ENCODE measurements at places on chromosomes 7 and 10.

GRCh38 chr10:47037654-47038425, 126.6 kb downstream of the PTPN20 start:
- DNase-seq = no peak

DNA sequence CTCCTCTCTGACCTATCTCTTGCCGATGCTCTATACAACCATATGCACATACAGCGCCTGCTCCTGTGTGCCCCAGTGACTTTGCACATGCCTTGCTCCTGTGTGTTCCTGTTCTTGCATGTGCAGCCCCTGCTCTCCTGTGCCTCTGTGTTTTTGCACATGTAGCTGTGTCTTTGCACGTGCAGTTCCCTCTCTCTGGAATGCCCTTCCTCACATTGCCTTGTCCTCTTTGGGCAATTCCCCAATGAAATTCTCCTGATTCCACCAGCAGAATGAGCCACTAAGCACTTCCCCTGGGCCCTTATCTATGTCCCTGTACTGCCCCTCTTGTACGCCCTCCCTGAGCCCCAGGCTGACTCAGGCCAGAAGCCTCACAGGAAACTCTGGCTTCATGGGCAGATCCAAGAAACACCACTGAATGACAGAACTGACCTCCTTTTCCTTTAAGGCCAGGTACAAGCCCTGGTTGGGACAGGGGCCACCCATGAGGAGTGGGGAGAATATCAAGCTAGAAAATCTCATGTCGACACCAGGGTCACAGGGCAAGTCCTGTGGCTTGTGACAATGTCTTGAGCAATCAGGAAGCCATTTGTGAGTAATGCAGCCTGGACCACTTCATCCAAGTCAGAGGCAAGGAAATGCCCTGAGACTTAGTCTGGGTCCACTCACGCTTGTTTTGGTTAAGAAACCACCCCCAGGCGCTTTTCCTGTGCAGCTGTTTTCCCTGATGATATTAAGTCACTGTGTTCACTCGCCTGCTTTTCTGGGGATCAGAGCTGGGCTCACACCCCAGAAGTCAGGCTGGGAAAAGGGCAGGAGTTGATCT, 1.9 kb upstream of the ARHGAP22 start:
- DNase-seq = peak; percentile 39

- no peak for DNase-seq
Measured at GRCh38 chr7:154792436-154793055, 210.4 kb downstream of the PAXIP1 start.

- no peak for DNase-seq
Measured at GRCh38 chr10:90893190-90893589, 21.4 kb downstream of the RPP30 start.

GRCh38 chr10:117654105-117654504, 111.6 kb downstream of the EMX2 start:
- DNase-seq = no peak

DNA sequence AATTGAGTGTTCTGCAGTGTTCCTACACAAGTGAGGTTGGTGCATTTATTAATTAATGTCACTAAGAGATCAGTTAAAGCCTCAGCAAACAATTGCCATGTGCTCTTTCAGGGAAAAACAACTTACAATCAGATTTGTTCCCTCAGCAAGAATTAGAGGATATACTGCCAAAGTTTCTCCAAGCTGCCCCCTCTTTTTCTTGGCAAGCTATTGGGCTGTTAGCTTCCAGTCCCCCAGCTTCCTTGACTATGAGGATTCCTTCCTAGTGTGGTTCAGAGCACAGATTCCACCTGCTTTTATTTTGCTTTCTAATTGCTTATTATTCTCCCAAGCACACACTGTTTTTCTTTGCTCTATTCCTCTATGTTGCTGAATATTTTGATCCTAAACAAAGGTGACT, 112.7 kb downstream of the RBM20 start:
- no peak for DNase-seq

DNA sequence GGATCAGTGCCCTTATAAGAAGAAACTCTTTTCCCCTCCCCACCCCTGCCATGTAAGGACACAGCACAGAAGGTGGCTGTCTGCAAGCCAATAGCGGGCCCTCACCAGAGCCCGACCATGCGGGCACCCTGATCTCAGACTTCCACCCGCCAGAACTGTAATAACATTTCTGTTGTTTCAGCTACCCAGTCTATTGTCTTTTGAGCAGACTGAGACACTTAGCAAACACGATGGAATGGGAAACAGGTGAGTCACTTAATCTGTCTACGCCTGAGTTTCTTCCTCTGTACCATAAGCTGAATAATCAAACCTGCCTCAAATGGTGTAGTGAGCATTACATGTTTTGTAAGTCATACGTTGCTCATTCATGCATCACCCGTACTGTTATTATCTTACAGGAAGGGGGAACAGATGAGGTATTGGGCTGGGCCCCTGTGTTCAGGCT, 58.2 kb downstream of the STRA8 start:
- DNase-seq = no peak

DNA sequence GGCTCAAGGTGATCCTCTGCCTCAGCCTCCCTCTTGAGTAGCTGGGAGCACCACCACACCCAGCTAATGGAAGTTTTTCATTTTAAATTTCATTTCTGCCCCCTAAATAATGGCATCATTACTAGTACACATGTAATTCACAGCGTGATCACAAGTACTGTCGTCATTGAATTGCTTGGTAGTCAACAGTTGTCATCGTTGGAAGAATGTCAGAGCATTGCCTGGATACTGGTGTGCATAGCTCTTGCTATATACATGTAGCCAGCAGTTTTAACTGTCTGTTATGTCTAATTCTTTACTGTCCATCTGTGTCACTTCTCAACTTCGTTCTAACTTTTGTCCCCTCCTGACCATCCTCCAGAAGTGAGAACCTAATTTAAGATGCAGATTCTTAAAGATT, 62.1 kb downstream of the CRPPA start:
- DNase-seq = no peak

DNA sequence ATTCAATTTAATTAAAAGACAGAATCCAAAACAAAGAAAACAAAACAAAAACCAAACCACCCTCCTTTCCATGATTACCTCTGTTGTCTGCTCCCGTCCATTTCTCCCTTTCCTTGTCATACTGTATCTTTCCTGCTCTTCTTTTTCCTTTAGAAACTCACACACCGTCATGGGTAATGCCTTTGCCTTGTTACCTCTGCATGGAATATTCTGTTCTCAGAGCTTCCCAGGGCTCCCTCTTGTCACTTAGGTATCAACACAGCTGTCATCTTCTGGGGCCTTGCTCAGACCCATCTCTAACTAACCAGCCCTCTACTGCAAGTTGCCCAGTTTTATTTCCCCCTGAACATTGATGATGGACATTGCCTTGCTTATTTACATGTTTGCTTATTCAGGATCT, 30.2 kb upstream of the GIMAP8 start:
- no peak for DNase-seq

DNA sequence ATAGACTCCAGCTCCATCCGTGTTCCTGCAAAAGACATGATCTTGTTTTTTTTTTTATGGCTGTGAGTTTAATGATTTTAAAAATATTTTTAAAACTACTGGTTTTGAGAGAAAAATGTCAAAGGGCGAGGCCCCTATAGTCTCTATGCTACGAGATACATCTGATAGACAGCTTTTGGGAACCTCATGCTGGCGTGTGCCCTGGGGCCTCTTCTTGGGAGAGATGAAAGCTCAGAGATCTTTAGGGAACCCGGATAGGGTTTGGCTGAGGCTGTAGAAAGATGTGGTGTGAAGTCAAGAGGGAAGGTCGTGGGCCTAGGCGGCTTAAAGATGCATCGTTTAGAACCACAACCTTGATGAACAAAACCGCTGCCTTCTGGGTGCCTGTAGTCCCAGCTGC, 70.2 kb downstream of the PDIA4 start:
- no peak for DNase-seq

- DNase-seq = no peak
Measured at GRCh38 chr10:12566161-12567115, 217.1 kb downstream of the CAMK1D start.

DNA sequence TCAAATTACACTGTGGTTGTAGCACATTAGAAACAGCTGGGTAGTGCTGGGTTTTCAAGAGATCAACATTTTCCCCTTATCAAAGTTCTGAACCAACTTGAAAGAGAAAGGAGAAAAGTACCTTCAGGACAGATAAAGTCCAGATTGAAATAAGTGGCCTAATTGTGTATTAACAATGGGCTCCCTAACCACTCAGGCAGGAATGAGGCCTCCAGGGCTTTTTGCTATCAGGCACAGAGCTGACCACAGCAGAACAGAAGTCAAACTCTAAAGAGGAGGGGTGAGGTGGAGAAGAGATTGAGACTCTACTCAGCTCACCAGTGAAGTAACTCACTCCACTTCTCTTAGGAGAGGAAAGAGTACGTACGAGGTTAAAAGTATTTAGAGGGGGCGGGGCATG, 394.1 kb upstream of the PHF14 start:
- DNase-seq = no peak

- DNase-seq = no peak
Measured at GRCh38 chr10:22655312-22655981, 58.9 kb downstream of the PIP4K2A start.

- no peak for DNase-seq
Measured at GRCh38 chr10:49141541-49142332, 7.9 kb upstream of the FAM170B start.

GRCh38 chr10:106694696-106695095, 469.8 kb downstream of the SORCS1 start:
- no peak for DNase-seq

GRCh38 chr10:27680006-27680557, 65.5 kb downstream of the MKX start:
- DNase-seq = no peak

DNA sequence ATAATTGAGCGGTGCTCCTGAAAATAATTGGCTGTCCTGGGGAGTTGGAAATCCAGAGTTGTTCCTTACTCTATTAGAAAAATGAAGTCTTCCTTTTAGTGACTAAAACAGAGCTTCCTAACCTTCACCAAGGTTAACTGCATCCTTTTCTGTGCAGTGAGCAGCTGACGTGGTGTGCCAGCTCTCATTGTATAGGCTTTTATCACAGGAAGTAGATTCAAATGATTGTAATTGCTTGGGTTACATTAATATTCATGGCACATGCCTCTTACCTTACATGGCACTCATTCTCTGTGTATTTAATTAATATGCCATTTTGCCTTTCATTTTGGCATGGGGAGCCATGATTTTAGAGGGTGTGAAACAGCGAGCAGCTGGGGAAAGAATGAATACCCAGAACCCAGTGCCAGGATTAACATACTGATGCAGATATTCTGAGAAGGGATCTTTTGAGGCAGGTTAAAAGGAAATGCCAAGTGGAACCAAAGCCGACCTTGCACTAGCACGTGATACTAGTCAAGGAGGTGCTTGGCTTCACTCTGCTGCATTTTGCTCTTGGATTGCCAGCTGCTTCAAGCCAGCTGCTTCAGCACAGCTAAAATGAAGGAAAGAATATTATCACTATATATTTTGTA, 115.3 kb downstream of the ST7 start:
- no peak for DNase-seq

GRCh38 chr10:128489324-128490247, 363.4 kb upstream of the MKI67 start:
- DNase-seq = no peak

GRCh38 chr10:121183236-121183635, 332.1 kb downstream of the WDR11 start:
- no peak for DNase-seq

DNA sequence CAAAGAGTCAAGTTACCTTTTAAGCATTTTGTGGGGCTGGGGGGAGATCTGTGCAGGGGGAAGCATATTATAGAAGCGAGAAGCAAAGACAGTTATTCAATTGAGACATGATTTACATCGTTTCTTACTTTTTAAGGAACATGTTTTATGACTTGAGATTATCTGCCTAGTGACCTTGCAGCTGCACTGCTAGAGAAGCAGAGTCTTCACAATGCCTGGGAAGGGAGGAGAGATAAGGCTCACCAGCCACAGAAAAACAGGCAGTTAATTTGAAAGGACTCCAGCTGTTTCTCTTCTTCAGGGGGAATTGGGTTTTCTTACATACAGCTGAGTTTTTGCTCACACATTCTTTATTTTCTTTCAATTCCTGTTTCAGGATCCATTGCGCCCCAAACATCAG, 31.0 kb downstream of the PHYH start:
- peak; percentile 81 for DNase-seq

DNA sequence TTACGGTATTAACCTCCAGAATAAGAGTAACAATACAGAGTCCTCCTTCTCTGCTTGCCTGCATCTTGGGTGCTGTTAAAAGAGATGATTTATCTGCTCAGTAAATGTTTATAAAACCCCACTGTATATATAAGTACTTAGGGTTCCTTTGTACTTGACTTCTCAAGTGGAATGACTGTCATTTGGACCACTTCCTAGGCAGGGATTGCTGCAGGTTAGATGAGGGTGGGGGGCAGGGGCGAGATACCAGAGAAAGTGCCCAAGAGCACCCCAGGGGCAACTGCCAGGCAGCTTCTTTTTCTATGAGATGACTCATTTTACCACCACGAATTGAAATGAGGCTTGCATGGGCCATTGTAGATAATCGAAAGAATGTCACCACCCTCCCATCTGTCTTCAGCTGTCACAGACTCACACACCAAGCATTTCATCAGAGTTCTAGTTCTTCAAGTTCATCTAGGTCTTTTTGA, 421.9 kb upstream of the GALNT17 start:
- DNase-seq = peak; percentile 81

DNA sequence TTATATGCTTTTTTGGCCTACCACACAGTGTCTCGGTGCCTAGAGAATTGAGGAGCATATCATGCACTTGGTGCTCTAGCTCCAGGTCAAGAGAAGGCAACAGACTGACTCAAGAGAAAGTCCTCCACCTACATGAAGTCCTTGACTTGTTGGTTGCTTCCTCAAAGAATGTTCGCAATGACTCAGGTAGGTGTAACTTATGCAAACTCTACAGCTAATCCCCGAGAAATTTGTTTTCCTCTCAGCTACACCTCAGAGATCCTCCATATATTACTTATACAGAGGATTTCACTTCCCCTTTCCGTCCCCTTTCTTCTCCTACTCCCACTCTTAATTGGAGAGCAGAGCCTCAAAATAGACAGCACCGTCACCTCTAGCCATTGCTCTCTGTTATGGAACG, 1013.1 kb downstream of the KCNMA1 start:
- no peak for DNase-seq

DNA sequence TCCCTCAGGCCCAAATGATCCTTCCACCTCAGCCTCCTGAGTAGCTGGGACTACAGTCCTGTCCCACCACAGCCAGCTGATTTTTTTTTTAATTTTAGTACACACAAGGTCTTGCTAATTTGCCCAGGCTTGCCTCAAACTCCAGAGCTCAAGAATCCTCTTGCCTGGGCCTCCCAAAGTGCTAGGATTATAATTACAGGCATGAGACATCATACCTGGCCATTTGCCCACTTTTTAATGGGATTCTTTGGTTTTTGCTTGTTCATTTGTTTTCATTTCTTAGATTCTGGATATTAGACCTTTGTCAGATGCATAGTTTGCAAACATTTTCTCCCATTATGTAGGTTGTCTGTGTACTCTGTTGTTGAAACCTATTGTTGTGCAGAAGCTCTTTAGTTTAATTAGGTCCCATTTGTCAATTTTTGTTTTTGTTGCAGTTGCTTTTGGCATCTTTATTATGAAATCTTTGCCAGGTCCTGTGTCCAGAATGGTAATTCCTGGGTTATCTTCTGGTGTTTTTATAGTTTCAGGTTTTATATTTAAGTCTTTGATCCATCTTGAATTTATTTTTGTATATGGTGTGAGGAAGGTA, 95.2 kb downstream of the GLCCI1 start:
- no peak for DNase-seq

GRCh38 chr7:129161524-129162225, 17.2 kb downstream of the TSPAN33 start:
- no peak for DNase-seq

GRCh38 chr7:129980667-129981066, 27.9 kb upstream of the UBE2H start:
- DNase-seq = no peak
